ENCODE measurements at places on chromosomes 3 and 15. TPM values are rescaled to one million over a fixed set of nuclear protein-coding genes. Genes with fewer than 3 reads are reported as not detected.

DNA sequence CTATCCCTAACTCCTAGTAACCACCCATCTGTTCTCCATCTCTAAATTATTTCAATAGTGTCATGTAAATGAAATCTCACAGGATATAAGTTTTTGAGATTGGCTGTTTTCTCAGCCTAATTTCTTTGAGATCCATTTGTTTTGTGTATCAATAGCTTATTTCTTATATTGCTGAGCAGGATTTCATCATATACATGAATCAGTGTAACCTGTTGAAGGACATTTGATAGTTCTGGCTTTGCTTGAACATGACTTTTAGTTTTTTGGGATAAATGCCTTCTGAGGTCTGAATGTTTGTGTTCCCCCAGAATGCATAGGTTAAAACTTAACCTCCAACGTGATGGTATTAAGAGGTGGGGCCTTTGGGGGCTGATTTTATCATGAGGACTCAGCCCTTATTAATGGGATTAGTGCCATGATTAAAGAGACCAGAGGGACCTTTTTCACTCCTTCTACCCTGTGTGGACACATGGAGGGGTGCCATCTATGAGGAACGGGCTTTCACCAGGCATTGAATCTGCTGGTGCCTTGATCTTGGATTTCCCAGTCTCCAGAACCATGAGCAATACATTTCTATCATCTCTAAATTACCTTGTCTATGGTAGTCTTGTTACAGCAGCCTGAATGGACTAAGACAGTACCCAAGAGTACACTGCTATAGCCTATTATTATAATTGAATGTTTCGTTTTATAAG lies 118.3 kb downstream of the FNDC3B start:
- peaks cover 74% of the 10 kb centered on the region for H3K4me1 ChIP-seq
- no peaks in the 10 kb centered on the region for H3K36me3 ChIP-seq
- H3K27ac ChIP-seq: no peak overlapping the region
- no peak for DNase-seq
- no peaks in the 10 kb centered on the region for H3K27me3 ChIP-seq

GRCh38 chr3:72273615-72274014 lies 488.7 kb upstream of the PROK2 start:
- no peaks in the 10 kb centered on the region for H3K36me3 ChIP-seq
- no peak for DNase-seq
- peaks cover 42% of the 10 kb centered on the region for H3K4me1 ChIP-seq
- no peak overlapping the region for H3K4me3 ChIP-seq
- no peaks in the 10 kb centered on the region for H3K27me3 ChIP-seq

GRCh38 chr3:48990636-48991469 lies 812 bp downstream of the P4HTM start:
- peaks cover 40% of the 10 kb centered on the region for H3K4me1 ChIP-seq
- peak; percentile 28 for DNase-seq
- peaks cover 21% of the 10 kb centered on the region for H3K36me3 ChIP-seq
- H3K27me3 ChIP-seq: no peaks in the 10 kb centered on the region
- H3K4me3 ChIP-seq: peak overlapping the region; percentile 87
- peak overlapping the region; percentile 86 for H3K27ac ChIP-seq

- H3K27me3 ChIP-seq: no peaks in the 10 kb centered on the region
- DNase-seq: no peak
- no peak overlapping the region for H3K4me3 ChIP-seq
These were observed 62.5 kb downstream of the LYZL4 start for GRCh38 chr3:42347928-42348327.

- no peak for DNase-seq
- H3K36me3 ChIP-seq: no peaks in the 10 kb centered on the region
- H3K4me3 ChIP-seq: no peak overlapping the region
- no peaks in the 10 kb centered on the region for H3K27me3 ChIP-seq
- H3K27ac ChIP-seq: no peak overlapping the region
- no peaks in the 10 kb centered on the region for H3K4me1 ChIP-seq
These were observed 238.7 kb upstream of the RORA start for GRCh38 chr15:61467823-61468222.

DNA sequence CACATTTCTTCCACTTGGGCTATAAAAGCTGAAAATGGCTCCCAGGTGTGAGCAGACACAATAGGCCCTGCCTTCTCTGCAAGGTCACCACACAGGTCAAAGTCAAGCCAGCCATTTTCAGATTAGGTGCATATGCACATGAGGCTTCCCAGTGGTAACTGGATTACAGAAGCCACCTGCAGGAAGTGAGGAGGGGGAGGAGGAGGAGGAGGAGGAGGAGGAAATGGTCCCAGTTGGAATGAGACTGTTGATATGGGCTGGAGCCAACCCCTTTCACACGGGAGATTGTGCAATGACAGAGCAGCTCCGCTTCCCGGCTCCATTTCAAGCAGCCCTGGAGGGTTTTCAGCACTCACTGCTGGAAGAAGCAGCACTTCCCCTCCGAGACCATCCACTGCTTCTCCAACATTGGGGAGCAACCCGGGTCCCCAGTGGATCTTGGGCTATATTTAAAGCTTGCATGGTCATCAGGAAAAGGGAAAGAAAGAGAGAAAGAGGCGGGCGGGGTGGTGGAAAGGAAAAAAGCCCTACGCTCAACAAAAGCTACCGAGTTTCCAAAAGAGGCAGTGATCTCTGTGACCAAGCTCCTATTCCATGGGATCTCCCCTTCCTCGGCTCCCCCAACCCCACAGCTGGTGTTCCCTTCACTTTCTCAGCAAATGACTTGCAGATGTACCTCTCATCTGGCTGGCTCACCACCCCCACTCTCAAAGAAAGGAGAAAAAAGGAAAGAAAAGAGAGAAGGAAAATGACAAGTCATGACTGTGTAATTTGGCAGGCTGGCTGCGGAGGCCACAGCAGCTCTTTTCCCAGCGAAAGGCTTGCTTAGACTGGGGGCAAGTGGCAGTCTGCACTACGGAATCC lies 58.3 kb downstream of the LRIG1 start:
- peak; percentile 66 for DNase-seq
- no peaks in the 10 kb centered on the region for H3K36me3 ChIP-seq
- H3K4me1 ChIP-seq: peaks cover 48% of the 10 kb centered on the region
- H3K4me3 ChIP-seq: no peak overlapping the region
- H3K27me3 ChIP-seq: no peaks in the 10 kb centered on the region

- H3K4me1 ChIP-seq: peaks cover 22% of the 10 kb centered on the region
- peak; percentile 41 for DNase-seq
- peaks cover 22% of the 10 kb centered on the region for H3K36me3 ChIP-seq
- peak within 1 kb of the TSS; percentile 99 for H3K27ac ChIP-seq
- H3K4me3 ChIP-seq: peak within 1 kb of the TSS; percentile 94
- no peaks in the 10 kb centered on the region for H3K27me3 ChIP-seq
These were observed at the start of the genes CLCN2 and POLR2H for GRCh38 chr3:184361532-184361931. CLCN2 (minus strand) TSS chr3:184361605; CDS start chr3:184361479, 126 bp downstream. POLR2H (plus strand) TSS chr3:184361710; CDS start chr3:184363493, 1,783 bp downstream.

GRCh38 chr3:190747571-190747970 lies 114.9 kb downstream of the GMNC start:
- no peaks in the 10 kb centered on the region for H3K4me1 ChIP-seq
- H3K36me3 ChIP-seq: no peaks in the 10 kb centered on the region
- no peak overlapping the region for H3K4me3 ChIP-seq
- no peaks in the 10 kb centered on the region for H3K27me3 ChIP-seq
- DNase-seq: no peak

GRCh38 chr3:45599984-45600650 lies 5.6 kb downstream of the LIMD1 start:
- peaks cover 72% of the 10 kb centered on the region for H3K4me1 ChIP-seq
- DNase-seq: no peak
- H3K27ac ChIP-seq: peak overlapping the region; percentile 71
- H3K27me3 ChIP-seq: no peaks in the 10 kb centered on the region
- H3K4me3 ChIP-seq: no peak overlapping the region

DNA sequence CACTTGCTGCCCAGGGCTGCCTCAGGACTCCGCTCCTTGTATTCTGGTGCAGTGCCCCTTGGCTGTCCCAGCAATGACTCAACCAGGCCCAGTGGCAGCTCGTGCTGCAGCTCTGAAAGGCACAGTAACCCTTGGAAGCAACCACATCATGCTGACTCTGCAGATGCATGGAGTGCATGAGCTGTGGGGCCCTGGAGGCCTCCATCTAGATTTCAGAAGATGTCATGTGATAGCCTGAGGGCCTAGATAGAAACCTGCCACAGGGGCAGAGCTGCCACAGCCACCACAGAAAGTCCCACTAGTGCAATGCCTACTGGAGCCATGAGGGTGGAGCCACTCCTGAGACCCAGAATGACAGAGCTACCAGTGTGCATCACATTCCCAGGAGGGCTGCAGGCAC lies 117.1 kb upstream of the SMAD3 start:
- DNase-seq: no peak
- H3K27me3 ChIP-seq: no peaks in the 10 kb centered on the region
- no peak overlapping the region for H3K27ac ChIP-seq

The ANKRD63 gene
- not detected for total RNA-seq

The IL17RC gene
- 21.8 TPM for total RNA-seq

The TRPC1 gene
- 9.2 TPM for total RNA-seq

The TRAT1 gene
- total RNA-seq: not detected

The CCR8 gene
- total RNA-seq: not detected
